Stimulated activated CD4-positive, alpha-beta T cell treated with anti-CD3 and anti-CD28 coated beads, Interleukin-15, amount 100 ng/mL, for 48 hours (primary cell): ENCODE measurements at places on chromosomes 4 and X.

GRCh38 chr4:242121-242848 lies 63.0 kb downstream of the ZNF732 start:
- DNase-seq = peak; percentile 45

DNA sequence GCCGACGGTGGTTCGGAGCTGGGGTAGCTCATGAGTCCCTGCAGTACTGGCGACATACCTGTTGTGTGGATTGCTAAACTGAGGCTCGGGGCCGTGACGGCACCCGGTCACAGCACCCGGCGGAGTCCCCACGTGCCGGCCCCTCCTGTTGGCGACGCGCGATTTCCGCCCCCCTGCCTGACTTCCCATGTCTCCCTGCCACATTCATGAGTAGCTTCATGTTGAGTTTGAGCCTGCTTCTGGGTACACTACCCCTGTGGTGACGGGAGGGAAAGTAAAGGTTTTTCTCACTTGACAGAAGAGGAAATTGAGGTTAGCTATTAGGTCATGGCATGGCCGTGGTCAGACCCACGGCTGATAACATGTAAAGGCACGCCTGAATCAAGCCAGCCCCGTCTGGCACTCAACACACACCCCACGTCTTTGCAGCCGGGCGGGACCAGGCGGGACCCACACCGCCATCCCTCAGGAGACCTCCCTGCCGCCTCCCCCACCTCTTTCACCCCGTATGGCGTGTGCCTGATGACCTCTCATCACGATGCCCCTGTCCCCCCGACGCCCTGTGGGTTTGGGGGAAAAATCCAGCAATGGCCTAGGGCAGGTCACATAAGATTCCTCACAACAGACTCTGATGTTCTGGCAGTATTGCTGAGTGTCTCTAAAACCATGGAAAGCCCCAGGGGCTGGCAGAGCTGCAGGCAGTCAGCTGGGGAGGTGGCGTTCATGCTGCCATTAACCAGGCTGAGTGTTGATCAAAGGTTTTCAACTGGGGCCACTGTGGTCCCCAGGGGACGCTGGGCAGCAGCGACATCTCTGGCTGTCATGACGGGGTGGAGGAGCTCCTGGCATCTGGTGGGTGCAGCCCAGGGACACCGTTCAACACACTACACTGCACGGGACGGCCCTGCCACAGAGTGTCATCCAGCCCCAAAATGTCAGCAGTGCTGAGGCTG lies 29.2 kb downstream of the P2RY8 start:
- DNase-seq = no peak

- no peak for DNase-seq
Measured at GRCh38 chr4:163534056-163534455, 39.6 kb downstream of the TMA16 start.

DNA sequence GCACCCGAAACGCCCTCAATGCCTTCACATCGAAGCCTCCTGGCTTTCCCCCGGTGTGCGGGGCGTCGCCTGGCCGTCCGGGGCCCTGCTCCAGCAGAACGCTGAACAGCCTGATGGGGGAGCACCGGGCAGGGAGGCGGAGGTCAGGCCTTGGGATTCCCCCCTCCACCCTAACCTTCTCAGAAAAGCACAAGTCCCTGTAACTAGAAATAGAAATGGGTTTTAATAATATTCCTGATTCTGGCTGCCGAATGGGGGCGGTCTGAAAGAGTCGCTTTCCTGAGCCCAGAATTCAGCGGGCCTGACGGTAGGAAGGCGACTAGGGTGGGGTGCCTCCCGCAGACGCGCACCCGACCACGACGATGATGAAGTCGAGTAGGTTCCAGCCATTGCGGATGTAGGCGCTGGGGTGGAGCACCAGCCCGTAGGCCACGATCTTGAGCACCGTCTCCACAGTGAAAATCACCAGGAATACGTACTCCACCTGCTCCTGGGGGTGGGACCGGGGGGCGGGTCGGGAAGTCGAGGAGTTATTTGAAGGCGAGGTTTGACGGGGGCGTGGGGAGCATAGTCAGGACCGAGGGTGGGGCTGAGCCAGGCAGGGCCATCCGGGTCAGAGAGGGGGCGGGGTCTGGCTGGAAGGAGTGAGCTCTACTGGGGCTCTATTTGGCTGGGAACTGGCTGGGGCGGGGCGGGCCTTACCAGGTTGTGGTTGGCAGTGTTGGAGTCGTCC lies 2.5 kb downstream of the CACNA1F start:
- peak; percentile 64 for DNase-seq

- DNase-seq = no peak
Measured at GRCh38 chrX:69082055-69082752, 83.0 kb downstream of the PJA1 start.

- DNase-seq = no peak
Measured at GRCh38 chr4:178448372-178449035, 1006.3 kb upstream of the AGA start.

- no peak for DNase-seq
Measured at GRCh38 chr4:153799694-153800074, 10.8 kb upstream of the SFRP2 start.

GRCh38 chrX:153463031-153463430 lies 7.3 kb downstream of the HAUS7 start:
- no peak for DNase-seq

GRCh38 chrX:58025979-58026378 lies 115.7 kb upstream of the ZXDA start:
- peak; percentile 2 for DNase-seq

DNA sequence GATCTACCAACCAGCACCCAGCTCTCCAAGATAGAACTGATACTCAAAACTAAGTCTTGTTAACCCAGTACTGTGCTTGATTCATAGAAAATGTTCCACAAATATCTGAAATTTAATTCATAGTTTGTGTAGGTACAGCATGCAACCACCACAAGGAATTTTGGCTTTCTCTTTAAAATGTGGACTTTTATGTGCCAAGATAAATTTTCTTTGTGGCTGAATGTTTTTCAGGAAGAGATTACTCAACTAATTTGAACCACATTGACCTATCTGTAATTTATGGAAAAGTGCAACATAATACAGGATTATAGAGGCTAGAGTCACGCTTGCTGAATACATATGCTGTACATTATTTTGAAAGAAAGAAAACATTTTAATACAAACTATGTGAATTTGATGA lies 730.8 kb downstream of the IL1RAPL1 start:
- no peak for DNase-seq

DNA sequence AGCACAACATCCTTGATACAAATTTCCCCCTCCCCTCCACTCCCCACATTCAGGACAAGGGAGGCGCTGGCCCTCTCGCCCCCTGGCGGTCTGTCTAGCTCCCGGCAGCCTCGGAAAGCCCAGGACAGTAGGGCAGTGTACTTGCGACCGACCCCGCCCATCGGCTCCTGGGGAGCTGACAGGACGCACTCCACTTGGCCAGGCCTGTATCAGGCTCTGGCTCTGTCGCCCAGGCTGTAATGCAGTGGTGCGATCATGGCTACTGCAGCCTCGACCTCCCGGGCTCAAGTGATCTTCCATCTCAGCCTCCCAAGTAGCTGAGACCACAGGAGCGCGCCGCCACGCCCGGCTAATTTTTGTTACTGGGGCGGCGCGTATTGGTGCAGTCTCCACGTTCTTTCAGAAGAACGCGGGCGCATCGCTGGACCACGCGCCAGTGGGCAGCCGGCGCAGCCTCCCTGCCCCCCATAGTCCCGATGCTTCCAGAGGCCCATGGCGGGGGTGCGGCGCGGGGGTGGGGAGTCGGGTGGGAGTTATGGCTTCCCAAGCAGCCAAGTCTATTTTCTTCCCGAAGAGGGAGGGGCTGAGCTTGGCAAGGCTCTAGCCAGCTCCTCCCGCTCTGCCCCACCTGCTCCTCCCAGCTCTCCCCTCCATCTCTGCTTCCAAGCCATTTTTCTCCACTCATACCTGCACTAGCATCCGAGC lies 7.8 kb upstream of the AKAP14 start:
- DNase-seq = no peak

GRCh38 chrX:16488959-16489358 lies 161.0 kb upstream of the S100G start:
- no peak for DNase-seq

DNA sequence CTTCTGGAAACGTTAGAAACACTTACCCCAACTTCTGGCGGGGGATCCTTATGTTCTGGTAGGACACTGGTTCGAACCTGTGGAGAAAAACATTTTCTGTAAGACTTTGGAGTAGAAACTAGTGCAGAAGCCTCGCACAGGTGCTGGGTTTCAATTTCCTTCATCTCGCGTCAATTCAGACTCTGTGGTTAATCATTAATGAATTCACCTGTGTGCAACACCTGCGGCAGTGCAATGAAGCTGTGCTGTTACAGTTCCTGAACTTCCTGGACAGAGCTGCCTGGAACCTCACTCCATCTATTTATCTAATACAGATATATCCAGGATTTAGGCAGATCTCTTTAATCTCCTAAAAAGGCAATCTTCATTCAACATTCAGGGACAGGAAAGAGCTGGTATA lies 531.4 kb downstream of the INPP4B start:
- no peak for DNase-seq

DNA sequence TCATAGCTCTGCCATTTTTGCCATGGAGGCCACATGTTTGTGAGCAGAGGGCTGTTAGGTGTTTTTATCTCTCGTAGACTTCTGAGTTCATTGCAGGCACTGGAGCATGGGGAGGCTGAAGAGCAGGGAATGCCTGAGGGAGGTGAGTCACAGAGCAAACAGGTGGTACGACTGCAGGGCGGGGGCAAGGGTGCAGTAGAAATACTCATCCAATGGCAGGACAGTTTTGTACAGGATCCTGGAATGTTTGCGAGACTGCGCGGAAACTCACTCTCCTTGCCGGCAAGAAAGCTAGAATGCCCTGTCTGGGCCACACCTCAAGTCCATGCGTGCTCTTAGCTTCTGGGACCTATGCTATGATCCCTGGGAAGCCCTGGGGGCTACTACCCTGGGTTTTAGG lies 20.0 kb upstream of the VCX2 start:
- DNase-seq = no peak

DNA sequence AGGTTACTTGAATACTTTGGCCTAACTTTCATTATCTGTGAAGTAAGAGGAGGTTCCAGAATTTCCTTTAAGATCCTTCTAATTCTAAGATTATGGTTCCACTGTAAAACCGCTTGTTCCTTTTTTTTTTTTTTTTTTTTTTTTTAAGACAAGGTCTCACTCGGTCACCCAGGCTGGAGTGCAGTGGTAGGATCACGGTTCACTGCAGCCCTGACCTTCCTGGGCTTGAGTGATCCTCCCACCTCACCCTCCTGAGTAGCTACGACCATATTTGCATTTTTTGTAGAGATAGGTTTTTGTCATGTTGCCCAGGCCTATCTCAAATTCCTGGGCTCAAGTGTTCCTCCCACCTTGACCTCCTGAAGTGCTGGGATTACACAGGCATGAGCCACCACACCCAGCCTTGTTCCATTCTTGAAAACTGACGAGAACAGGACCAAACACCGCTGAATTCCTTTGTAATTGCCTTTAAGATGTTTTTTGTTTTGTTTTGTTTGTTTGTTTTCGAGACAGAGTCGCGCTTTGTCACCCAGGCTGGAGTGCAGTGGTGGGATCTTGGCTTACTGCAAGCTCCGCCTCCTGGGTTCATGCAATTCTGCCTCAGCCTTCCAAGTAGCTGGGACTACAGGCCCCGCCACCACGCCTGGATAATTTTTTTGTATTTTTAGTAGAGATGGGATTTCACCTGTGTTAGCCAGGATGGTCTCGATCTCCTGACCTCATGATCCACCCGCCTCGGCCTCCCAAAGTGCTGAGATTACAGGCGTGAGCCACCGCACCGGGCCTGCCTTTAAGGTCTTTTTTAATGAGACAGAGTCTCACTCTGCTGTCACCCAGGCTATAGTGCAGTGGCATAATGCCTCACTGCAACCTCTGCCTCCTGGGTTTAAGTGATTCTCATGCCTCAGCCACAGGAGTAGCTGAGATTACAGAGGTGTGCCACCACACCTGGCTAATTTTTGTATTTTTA lies 6.8 kb downstream of the PDS5A start:
- no peak for DNase-seq

DNA sequence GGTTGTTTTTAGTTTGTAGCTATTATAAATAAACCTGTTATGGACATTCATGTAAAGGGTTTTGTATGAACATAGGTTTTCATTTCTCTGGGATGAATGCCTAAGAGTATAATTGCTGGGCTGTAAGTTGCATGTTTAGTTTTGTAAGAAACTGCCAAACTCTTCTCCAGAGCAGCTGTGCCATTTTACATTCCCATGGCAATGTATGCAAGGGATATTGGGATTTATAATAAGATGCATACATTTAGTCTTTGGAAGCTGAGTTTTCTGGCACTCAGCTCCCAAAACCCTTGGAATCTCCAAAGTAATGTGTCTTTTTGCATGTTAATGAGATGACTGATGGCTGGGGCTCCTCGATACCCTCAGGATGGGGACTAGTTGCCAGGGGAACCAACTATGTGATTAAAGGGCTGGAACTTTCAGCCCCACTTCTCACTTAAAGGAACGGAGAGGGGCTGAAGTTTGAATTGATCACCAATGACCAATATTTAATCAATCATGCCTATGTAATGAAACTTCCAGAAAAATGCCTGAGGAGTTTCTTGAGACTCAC lies 44.0 kb downstream of the SERTM2 start:
- no peak for DNase-seq

DNA sequence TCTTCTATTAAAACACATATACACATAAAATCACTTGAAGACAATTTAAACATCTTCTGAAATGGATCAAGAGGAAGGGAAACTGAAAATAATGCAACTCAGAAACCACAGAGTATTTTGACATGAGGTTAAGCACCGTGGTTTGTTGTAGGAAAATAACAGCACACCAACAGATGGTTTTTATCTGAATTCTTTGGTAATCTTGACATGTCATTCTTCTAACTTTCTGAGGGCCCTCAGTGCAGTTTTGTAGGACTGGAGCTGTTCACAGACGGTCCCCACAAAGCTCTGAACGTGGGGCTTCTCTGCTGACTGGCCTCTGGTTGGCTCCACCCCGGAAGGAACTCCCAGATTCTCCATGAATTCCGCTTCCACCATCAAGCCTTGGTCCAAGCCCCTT lies 16.0 kb upstream of the TLR8 start:
- DNase-seq = no peak

GRCh38 chrX:41449131-41449530 lies 2.0 kb downstream of the NYX start:
- DNase-seq = no peak

DNA sequence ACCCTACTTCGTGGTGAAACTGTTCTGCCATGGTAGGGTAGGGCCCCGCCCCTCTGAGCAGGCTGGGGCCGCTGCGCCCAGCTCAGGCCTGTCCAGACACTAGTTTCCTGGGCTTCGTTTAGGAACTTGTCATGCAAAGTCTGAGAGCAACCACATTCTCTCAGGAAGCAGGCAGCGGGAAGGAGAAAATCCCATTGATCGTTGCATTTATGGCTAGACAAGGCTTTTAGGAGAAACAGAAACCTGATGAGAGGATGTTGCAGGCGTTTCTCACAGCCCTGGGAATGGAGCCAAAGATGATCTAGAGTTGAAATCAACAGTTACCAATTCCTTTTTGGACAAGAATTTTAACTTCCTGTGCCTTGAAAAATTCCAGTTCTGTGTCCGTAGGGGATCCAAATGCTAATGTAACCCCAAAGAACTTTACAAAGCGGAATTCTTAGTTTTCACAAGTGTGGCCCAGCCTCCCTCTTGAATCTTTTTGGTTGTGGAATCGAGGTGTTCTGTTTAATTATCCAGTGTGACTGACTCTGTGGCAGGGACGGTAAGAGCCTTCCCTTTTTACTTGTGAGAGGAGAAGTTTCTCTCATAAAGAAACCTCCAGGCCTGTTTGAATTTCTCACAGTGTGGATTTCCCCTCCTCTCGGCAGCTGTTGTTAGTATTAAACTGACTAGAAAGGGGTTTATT lies 4.5 kb upstream of the CXCL9 start:
- no peak for DNase-seq
